ENCODE measurements at places on chromosomes 3 and 15.

GRCh38 chr3:30294241-30294667 is 312.1 kb upstream of the TGFBR2 start:
- peak; percentile 9 for DNase-seq

- DNase-seq, result no peak
Observed at GRCh38 chr15:69436951-69437350, 15.7 kb upstream of the RPLP1 start.

GRCh38 chr3:66390013-66390412 is 110.8 kb downstream of the LRIG1 start:
- no peak for DNase-seq

DNA sequence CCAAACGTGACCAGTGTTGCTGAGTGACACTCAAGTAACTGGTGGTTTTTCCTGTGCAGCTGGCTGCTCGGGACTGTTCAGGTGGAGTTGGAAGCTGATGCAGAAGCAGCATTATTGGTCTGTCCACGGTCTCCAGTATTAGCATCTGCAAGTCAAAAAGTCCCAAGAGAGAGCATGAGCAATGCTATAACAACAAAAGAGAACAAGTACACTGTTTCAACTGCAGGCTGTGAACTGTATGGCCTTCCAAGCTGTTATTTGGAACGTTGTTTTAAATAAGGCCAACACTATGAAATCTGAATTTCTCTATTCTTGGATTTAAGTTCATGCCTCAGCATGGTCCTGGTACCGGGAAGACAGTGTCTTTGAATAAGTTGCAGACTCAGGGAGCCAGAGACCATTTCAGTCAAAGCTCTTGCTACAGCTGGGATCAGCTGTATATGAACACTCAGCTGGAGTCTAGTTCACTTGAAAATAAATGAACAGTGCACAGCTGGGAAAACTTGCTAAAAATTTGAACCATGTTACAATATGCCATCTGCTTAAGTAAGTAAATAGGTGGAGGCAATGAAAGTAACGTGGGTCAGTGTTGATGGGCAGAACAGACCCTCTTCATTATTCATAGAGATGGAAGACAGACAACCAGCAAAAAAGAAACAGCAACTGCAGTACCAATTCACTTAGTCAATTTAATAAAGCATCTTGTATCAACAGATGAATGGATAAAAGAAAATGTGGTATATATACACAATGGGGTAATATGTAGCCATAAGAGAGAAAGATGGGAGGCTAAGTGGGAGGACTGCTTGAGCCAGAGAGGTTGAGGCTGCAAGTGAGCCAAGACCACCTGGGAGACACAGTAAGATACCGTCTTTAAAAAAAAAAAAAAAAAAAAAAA is 45.1 kb downstream of the NR1I2 start:
- no peak for DNase-seq

DNA sequence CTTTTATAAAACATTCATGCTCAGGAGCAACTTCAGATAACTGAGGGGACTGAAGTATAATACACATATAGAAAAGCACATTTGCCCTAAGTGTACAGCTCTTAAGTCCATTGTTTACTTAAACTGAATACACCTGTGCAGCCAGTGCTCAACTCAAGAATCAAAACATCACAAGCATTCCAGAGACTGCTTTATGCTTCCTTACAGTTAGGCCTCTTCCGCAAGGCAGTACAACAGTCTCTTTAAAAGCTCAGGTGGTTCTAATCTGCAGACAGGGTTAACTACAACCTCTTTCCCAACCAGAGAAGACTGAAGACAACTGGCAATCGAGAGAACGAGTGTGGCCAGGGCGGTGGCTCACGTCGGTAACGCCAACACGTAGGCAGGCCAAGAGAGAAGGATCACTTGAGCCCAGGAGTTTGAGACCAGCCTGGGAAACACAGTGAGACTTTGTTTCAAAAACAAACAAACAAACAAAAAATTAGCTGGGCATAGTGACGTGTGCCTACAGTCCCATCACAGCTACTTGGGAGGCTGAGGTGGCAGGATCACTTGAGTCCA is 16.9 kb downstream of the MCCC1 start:
- DNase-seq, result peak; percentile 35

DNA sequence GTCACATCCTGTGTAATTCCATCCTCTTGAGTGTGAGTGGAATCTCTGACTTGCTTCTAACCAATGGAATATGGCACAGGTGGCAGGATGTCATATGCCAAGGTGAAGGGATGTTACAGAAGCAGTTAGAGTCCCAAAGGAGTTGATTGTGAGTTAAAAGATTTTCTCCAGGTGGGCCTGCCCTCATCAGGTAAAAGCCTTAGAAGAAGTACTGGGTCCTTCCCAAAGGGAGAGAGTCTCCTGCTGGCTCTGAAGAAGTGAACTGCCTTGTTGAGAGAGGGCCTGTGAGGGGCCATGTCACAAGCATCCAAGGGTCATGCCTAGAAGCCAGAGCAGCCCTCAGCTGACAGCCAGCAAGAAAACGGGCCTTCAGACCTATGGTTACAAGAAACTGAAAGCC is 13.1 kb downstream of the CMTM7 start:
- DNase-seq, result no peak

GRCh38 chr15:100783760-100784492 is 95.7 kb upstream of the ALDH1A3 start:
- no peak for DNase-seq

- no peak for DNase-seq
Observed at GRCh38 chr3:41362638-41363559, 163.6 kb downstream of the CTNNB1 start.

GRCh38 chr3:137205394-137206045 is 247.7 kb downstream of the IL20RB start:
- DNase-seq, result no peak

DNA sequence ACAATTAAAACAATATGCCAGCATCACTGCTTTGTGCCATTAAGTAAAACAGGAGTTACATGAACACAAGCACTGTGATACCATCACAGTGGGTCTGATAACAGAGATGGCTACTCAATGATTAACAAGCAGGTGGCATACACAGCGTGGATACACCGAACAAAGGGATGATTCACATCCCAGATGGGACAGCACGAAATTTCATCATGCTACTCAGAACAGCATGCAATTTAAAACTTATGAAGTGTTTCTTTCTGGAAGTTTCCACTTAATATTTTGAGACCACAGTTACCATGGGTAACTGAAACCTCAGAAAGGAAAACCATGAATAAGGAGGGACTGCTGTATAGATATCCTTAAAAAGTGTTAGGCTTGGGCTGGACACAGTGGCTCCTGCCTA is 44.5 kb downstream of the SLC24A1 start:
- DNase-seq, result no peak

DNA sequence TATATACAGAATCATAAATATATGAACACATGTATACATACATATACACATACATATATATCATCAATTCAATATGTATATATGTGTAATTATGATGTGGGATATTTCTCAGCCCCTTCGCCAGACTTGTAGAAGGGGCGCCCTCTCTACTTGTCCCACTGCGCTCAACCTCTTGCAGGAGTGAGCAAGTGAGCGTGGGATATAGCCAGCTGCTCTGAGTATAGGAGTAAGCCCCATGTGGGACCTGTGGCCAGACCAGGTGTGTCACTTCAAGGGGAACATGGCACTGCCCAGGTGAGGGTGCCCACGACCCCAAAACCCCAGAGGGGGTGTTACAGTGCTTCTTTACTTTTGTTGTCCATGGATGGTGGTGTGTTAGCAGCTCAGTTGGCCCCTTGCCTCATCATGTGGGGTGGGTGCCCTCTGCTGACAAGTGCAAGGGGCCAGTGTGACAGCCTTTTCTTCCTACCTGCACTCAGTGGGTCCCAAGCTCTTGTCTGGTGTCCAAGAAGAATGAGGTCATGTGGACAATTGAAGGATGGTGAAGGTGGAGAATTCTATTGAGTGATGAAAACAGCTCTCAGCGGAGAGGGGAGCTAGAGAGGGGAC is 304.1 kb downstream of the UNC13C start:
- DNase-seq, result no peak

- no peak for DNase-seq
Observed at GRCh38 chr3:32125012-32125411, 18.6 kb downstream of the GPD1L start.

DNA sequence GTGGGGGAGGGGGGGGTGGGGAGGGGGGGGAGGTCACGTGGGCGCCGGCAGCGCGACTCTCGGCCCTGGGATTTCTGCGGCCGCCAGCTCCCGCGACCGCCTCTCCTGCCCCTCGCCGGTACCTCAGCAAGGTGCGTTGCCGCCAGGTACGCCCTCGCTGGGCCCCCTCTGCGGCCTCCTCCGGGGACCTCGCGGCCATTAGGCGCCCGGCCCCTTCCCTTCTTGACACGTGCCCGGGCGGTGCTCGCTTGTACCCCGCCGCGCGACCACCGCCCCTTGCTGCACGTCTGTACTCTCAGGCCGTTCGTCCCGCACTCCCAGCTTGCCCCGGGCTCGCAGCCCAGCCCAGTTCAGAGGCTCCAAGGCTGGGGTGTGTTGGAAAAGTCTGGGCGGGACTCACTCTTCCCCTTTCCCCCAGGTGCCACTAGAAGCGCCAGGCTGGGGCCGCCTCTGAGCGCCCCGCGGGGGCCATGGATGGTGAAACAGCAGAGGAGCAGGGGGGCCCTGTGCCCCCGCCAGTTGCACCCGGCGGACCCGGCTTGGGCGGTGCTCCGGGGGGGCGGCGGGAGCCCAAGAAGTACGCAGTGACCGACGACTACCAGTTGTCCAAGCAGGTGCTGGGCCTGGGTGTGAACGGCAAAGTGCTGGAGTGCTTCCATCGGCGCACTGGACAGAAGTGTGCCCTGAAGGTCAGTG is at the start of gene MAPKAPK3:
TSS of gene MAPKAPK3 (plus strand) at position 56 of the 696 bp plus-strand sequence. CDS start at position 471, 415 bp downstream.
- no peak for DNase-seq

DNA sequence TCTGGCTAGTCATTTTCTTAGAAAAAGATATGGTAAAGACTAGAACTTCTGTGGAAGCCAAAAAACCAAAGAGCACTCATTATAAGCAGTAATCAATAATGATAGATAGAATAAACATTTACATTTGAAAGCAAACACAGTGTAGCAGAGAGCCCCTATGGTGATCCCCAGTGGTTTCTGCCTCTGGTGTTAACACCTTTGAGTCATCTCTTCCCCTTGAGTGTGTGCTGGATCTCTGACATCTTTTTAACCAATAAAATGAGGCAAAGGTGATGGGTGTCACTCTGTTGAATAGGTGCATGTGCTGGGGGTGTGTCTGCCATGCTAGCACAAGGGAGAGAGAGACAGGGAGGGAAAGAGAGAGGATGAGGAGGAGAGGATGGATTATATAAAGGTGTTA is 121.6 kb downstream of the TFG start:
- no peak for DNase-seq

DNA sequence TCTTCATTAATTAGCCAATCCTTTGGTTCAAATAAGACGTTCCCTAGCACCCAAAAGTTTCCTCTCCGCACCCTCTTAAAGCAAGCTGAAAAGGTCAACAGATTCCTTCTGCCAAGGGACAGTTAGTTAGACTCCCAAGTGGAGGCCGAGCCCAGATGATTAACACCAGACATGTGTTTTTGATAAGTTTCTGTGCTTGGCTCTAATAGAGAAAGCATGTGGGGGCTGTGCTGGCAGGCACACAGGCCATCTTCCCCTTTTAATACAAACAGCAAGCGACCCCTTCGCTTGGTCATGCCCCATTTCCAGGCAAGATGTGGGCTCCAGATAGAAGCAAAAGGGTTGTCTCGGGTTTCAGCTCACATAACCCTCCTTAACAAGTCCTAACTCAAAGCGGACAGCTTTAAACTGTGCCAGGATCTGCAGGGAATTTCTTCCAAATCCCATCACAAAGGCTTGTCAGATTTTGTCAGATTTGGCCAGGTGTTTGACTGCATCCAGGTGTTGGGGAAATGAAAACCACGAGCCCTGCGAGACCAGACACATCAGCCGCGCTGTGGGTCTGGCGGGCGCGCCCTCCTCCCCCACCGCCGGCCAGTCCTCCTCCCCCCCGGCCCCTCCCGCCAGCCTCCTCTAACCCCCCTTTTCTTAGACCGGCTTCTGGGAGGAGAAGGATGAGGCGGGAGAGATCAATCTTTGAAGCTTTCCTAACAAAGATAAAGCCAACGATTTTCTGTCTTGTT is 3.3 kb downstream of the HES1 start:
- peak; percentile 23 for DNase-seq

DNA sequence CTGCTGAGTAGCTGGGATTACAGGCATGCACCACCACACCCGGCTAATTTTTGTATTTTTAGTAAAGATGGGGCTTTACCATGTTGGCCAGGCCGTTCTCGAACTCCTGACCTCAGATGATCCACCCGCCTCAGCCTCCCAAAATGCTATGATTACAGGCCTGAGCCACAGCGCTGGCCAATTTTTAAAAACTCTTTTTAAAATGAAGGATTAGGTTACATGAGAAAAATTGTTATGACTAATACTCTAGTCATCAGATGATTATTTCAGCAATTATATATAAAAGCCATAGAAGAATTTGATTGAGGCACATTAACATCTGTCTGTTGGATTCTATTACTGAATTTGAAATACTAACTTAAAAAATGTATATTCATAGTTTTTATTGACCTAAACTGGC is 134.1 kb upstream of the MNS1 start:
- DNase-seq, result no peak

DNA sequence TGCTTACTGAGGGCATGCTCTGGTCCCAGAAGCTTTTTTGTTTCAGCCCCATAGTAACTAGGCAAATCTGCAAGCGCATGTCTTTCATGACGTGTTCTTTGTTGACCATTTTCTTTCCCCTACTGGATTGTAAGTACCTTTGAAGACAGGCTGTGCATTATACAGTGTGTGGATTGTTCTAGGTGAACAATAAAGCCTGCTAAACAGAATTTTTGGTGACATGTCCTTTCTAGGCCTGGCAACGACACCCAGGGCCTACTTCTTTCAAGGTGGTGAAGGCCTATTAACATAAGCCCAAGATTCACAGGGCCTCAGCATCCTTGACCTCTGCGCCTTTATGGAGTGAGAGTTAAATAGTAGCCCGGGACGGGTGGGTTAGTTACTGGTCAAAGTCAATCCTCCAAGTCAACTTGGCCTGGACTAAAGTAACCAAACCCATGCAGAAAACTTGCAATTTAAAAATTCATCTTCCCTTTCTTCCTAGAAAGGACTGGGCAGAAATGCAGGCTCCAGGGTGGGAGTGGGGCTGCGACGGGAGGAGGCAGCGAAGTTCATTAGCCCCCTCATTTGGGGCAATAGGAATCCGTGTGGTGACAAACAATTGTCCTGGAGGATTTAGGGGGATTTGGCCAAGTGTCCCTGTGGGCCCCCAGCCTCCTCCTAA is 37.6 kb upstream of the TRIM71 start:
- DNase-seq, result no peak

DNA sequence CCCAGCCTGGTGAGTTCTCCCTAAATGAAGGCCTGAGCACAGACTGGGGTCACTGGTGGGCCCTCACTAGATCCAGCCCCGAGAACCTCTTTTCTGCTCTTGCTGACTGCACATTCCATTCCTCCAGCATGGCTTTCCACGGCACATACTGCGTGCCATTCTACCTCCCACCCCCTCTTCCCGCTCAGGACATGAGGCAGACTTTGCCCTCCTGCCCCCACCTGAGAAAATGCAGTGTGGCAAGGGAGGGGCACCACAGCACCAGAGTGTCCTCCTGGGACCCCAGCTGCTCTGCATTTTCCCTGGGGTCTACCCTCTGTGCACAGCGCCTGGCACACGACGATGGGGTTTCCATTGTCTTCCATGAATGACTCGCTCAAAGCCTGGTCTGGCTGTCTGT is 6.1 kb upstream of the SLCO2A1 start:
- DNase-seq, result no peak

All from NCI-H1417 (cell line).